ENCODE measurements at places on chromosomes 6 and 20. TPM values are rescaled to one million over a fixed set of nuclear protein-coding genes. Genes with fewer than 3 reads are reported as not detected.

GRCh38 chr20:38612751-38613515 lies 11.3 kb downstream of the ARHGAP40 start:
- no peak for DNase-seq

- DNase-seq, result no peak
Measured at GRCh38 chr6:158279615-158280014, 32.6 kb upstream of the TULP4 start.

- DNase-seq, result no peak
Measured at GRCh38 chr6:21732731-21733130, 139.2 kb downstream of the SOX4 start.

GRCh38 chr20:3658019-3658715 lies 5.0 kb downstream of the GFRA4 start:
- no peak for DNase-seq

DNA sequence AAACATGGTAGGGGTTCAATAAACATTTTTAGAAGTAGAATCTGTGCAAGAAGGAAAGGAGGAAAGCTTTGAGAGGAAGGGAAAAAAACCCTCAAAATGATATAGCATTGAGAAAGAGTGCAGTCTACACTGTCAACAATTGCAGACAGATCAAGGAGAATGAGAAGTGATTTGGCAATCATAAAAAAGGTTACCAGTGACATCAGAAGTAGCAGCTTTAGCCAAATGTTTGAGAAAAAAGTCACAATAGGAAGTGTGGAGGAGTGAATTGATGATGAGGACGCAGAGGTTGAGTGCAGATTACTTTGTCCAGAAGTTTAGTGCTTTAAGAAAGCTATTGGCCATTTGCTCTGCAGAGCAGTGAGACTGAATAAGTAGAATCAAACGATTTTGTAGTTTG lies 155.0 kb downstream of the GJA1 start:
- no peak for DNase-seq

DNA sequence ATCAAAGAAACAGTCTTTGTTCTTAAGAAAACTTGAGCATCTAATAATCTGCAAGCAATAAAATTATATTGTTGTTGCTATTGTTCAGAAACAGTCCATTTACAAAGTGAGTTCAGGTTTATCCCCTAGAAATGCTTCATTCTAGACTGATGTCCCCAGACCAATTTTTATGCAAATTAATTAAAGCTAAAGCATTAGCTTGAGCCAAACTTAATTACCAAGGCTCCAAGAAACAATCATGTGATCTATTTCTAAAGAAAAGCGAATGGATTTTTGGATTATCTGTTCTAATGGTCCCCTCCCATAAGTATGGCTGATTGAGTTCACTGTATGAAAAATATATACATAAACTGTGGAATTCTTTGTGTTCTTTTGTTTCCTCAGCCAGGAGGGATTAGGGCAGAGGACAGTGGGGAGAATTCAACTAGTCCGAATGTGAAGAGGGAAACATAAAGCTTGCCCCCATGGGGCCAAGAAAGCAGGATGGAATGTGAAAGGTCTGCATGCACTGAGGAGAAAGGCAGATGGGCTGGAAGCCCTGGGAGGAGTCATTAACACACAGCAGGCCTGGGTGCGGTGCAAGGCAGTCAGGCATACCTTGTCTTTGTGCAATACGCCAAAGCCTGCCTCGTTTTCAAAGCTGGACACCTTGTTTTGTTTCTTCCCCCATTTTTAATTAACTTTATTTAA lies 597.1 kb downstream of the KIF16B start:
- DNase-seq, result no peak

GRCh38 chr6:155013457-155013876 lies 18.4 kb downstream of the TIAM2 start:
- DNase-seq, result no peak

DNA sequence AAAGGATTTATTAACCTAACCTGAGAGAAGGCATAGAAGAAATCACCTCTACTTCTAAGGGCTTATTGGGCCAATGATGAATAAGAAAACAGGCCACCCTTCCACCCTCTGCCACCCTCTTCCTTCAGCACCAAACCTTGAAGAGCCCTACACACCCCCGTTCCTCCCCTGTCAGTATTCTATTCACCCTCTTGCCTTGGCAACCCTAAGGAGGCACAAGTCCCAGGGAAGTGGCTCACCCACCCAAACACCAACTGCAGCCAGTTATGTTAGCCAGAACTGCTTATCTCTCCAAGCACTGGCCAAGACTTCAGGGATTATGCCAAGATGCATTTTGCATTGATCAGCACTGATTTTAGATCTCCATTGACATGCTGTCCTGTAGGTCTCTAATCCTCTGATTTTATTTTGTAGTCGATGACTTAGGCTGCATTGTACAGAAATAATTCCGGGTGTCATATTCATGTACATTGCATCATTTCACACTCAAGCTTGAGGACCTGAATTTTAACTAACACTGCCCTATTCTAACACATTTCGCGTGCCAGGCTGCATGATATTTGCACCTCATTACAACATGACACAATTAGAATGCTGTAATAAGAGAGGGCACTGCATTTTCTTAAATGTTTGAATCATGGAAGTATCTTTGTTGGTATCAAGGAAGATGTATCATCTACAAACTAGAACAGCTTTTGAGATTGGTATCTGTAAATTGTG lies 15.7 kb downstream of the CNKSR3 start:
- DNase-seq, result no peak

Gene DPPA5
- not detected for total RNA-seq

GRCh38 chr6:13711324-13711732 lies 307 bp downstream of the RANBP9 start:
- no peak for DNase-seq

Gene PBOV1
- not detected for total RNA-seq

DNA sequence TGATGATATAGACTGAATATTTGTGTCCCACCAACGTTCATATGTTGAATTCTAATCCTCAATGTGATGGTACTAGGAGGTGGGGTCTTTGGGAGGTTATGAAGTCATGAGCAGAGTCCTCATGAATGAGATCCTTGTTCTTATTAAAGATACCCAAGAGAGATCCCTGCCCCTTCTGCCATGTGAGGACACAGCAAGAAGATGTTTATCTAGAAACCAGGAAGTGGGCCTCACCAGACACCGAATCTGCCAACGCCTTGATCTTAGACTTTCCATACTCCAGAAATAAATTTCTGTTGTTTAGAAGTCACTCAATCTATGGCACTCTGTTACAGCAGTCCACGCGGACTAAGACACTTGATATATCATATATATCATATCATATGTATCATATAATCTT lies 67.7 kb upstream of the GCM1 start:
- DNase-seq, result no peak

Gene TRAPPC3L
- not detected for total RNA-seq

Gene CRISP3
- not detected for total RNA-seq

GRCh38 chr6:85458184-85458583 lies 8.3 kb downstream of the NT5E start:
- DNase-seq, result no peak

- DNase-seq, result no peak
Measured at GRCh38 chr20:2476742-2477615, 6.4 kb upstream of the SNRPB start.

DNA sequence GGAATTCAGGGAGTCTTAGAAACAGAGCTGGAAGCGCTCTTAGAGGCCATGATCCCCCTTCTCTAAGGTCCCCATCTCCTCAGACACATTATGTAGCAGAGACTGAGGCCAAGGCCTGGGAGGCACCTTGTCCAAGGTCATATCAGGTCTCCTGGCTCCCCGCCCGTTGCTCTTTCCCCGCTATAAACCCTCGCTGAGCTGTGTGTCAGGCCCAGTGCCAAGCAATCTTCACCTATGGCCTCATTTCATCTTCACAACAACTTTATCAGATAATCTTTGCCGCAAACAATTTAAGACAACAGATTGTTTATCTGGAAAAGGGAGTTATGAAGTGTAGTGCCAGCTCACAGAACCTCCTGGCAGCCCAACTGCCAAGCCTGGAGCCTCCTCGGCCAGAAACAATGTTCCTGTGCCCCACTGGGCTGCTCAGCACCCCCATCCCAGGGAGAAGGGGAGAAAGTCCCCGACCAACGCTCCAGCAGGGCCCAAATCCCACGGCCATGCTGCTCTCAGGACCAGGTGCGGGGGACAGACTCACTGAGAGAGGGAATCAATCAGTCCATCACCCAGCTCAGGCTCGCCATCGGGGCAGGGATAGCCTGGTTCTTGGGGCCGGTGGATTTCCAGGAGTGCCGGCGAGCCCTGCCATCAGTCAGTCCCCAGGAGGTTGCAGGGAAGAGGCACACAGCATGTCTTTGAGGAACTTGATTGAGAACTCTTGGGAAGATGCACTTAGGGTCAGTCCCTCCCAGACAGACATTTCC lies 16.9 kb upstream of the FANCE start:
- no peak for DNase-seq

Gene HLA-DRA
- total RNA-seq, result 9.8 TPM

GRCh38 chr20:54306985-54307710 lies 99.3 kb downstream of the PFDN4 start:
- DNase-seq, result no peak

GRCh38 chr20:61575151-61575937 lies 323.3 kb downstream of the CDH4 start:
- DNase-seq, result no peak

Gene PDYN
- total RNA-seq, result not detected

DNA sequence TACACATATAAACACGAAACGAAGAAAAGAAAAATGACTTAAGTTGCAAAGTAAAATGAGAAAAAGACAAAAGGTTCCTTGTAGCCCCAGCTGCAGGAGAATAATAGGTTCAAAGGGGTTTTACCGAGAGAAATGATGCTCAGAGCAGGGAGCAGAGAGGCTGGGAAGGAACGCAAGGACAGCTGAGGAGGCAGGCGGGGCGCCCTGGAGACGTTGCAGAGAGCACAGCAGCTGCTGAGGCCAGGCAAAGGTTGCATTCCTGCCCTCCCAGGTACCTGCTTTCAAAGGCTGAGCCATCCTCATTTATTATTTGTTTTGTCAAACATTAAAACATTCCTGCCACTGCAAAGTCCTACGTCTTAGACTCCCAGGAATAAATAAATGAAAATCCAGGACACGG lies 16.2 kb upstream of the VAPB start:
- no peak for DNase-seq

Gene BPIFB4
- total RNA-seq, result not detected

Gene XKR7
- 0.04 TPM for total RNA-seq

- DNase-seq, result no peak
Measured at GRCh38 chr20:50645253-50646068, 45.9 kb downstream of the RIPOR3 start.

Gene MOXD1
- total RNA-seq, result not detected

DNA sequence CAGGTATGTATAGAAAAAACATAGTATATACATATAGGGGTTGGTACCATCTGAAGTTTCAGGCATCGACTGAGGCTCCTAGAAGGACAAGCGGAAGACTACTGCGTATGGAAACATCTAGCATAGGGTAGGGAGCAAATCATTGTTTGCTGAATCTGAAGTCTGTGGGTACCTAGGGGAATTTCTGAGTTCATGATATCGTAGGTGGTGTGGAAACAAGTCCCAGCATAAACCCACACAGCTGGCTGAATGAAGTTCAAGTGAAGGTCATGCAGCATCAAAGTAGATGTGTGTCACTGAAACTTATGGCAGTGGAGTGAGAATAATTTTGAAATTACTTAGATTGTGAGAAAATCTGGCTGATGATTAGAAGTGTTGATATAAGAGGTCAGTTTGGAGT lies 39.4 kb downstream of the MAP7 start:
- peak; percentile 32 for DNase-seq
